Liver (tissue), 10 donors: ENCODE measurements at places on chromosomes 7 and 10. TPM values are rescaled to one million over a fixed set of nuclear protein-coding genes. Genes with fewer than 3 reads are reported as not detected.

DNA sequence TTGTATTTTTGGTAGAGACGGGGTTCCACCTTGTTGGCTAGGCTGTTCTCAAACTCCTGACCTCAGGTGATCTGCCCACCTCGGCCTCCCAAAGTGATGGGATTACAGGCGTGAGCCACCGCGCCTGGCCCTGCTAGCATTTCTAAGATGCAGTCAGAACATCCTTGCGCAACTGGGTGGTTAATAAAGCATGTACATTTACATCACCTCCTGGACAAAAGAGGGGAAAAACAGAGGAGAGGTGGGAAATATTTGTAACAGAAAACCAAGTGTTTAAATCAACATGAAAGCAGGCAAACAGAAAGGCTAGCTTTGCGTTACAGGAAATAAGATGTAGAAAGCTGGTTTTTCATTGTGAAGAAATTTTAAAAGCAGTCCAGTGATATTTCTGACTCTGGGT is 220.9 kb upstream of the KMT2E start:
- DNase-seq = no peak

The ACHE gene
- 0.17 TPM for polyA plus RNA-seq

The KAZALD1 gene
- 0.21 TPM for polyA plus RNA-seq

DNA sequence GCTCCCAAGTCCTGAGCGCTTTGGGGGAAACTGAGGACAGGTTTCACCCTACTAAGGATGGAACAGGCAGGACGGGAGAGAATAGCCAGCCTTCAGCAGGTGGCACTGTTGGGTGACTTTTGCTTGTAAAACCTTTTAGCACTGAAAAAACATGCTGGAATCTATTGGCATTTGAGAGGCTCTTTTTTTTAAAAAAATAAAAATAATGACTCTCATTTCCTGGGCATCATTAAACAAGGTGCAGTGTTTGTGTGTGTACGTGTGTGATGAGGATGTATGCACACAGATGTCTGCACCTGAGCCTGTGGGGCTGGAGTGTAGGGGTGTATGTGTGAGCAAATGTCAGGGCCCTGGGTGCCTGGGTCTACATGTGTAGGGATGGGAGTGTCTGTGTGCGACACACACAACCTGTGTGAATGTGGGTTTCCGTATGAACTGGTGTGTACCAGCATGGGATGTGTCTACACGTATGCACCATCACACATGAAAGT is 177.9 kb downstream of the RPS24 start:
- DNase-seq = no peak

The HMX3 gene
- polyA plus RNA-seq = not detected

- DNase-seq = no peak
Observed at GRCh38 chr7:104207348-104207730, 474 bp downstream of the ORC5 start.

GRCh38 chr10:5945561-5946418 is 31.6 kb downstream of the IL15RA start:
- no peak for DNase-seq

The MYL10 gene
- not detected for polyA plus RNA-seq
